Stimulated activated naive CD4-positive, alpha-beta T cell treated with Interleukin-2 at 50 U/mL for 16 hours (primary cell): ENCODE measurements at places on chromosomes 3 and 15.

GRCh38 chr3:184016811-184017671, 643 bp downstream of the ABCC5 start:
- peak; percentile 32 for DNase-seq

GRCh38 chr15:56798639-56799038, 65.3 kb upstream of the ZNF280D start:
- peak; percentile 22 for DNase-seq

- DNase-seq, result peak; percentile 4
Observed at GRCh38 chr15:68930268-68931022, at the start of gene SPESP1. Gene SPESP1, plus strand, starts transcription at chr15:68930525. Its CDS starts 129 bp downstream, at chr15:68930654.

DNA sequence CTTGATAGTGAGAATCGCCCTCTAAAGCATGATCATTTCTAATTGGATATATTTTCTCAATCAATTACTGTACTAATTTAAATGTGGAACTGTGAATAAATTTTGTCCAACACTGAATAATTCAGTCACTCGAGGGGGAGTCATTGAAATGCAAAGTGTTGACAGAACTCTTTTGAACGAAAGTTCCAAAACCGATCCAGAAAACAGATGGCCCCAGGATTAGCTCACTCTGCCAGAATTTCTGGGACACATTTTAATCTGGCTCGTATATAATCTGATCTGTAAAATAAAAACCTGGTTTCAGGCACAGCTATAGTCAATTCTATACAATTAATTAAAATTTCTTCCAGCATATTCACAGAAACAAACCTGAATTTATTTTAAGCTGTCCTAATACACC, 580.4 kb downstream of the ROBO1 start:
- DNase-seq, result no peak

GRCh38 chr3:12193485-12194165, 34.9 kb upstream of the TIMP4 start:
- no peak for DNase-seq

DNA sequence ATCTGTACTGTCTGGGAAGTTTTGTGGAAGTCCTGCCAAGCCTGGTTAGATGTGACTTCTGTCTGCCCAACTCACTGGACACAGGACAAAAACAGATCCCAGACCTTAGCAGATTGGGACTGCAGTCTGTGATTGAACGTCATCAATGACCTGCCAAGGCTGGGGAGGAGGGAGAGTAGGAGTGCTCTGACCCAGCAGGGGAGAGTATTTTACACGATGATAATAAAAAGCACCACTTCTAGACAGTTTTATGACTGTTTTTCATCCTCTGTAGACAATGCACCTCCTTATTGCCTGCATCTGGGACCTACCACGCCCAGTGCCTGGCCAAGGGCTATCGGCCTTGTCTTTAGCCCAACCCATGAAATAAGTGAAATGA, 102.3 kb upstream of the NR2E3 start:
- DNase-seq, result no peak

DNA sequence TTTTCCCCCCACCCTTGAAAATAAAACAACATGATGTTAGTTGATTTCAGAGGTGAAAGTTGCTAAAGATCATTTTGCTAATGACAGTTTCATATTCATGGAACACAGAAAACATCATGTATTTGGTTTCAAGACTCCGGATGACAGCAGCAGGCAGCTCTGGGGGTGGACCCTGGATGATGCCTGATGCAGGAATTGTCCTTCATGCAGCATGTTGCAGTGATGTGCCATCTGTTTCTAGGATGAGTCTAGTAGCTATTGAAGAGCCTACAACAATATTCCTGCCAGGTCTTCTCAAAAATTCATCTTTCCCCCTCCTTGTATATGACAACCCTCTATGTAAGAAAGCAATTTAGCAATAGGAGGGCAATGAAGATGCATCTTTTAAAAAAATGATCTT, 108.3 kb downstream of the SV2B start:
- DNase-seq, result no peak

DNA sequence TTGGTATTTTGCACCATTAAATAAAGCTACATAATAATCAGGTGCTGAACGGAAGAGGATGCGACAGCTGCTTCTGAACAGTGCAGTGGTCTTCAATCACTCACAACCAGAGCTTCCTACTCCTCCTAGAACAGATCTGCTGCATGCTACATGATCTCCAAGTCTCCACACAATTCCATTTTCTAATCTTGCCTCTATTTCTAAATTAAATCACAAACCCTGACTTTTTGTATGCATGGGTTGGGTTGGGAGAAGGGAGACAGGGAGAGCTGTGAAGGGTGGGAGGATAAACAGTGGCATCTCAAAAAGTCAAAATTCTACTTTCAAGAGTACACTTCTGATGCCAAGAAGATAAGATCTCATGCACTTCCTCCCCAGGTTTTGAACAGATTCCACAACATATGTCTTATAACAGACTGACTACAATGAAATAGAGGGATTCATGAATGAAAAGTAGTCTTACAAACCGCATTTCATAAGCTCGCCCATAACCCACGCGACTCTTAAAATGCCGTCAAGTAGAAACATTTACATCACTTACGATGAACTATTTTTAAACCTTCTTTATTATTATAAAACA, 57.2 kb downstream of the CHSY1 start:
- no peak for DNase-seq

- DNase-seq, result no peak
Observed at GRCh38 chr15:99019558-99020540, 12.3 kb upstream of the PGPEP1L start.

GRCh38 chr15:99732124-99732750, 1.0 kb downstream of the LYSMD4 start:
- DNase-seq, result no peak

GRCh38 chr3:116318370-116318769, 126.9 kb downstream of the LSAMP start:
- no peak for DNase-seq
